Stimulated activated CD4-positive, alpha-beta T cell treated with anti-CD3 and anti-CD28 coated beads, Interleukin-12 subunit alpha, Interleukin-12 subunit beta, amount 100 ng/mL, for 24 hours (primary cell): ENCODE measurements at places on chromosomes 5 and 9.

- peak; percentile 20 for DNase-seq
Measured at GRCh38 chr5:1724822-1725602, 74.6 kb downstream of the MRPL36 start.

GRCh38 chr5:115542086-115542485 lies 2.5 kb downstream of the FEM1C start:
- DNase-seq: no peak

- DNase-seq: no peak
Measured at GRCh38 chr5:104942735-104943134, 1380.1 kb upstream of the NUDT12 start.

GRCh38 chr9:6777213-6777902 lies 19.6 kb downstream of the KDM4C start:
- no peak for DNase-seq

DNA sequence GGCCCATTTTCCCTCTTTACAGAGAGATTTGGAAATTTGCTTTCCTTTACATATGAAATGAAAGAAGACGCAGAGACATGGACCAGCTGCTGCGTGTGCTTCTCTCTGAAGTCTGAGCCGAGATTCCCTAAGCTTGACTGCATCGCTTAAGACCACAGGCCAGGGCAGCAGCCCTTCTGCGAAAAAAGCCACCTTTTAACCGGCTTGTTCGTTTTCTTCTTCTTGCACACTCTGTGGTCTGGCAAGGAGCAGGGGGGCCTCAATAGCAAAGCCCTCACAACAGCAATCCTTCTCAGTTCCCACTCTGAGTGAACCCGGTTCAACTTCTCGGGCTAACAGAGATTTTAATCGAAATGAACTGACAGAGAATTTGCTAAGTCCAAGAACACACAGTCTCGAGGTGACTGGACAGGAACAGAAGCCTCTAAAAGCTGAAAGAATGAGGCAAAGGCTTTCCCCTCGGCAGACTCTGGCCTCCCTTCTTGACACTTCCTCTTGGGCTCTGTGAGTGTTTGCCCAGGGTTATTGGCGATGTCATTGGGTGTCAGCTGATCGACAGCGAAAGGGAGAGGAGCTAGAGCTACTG lies 512.9 kb upstream of the KLF4 start:
- no peak for DNase-seq

DNA sequence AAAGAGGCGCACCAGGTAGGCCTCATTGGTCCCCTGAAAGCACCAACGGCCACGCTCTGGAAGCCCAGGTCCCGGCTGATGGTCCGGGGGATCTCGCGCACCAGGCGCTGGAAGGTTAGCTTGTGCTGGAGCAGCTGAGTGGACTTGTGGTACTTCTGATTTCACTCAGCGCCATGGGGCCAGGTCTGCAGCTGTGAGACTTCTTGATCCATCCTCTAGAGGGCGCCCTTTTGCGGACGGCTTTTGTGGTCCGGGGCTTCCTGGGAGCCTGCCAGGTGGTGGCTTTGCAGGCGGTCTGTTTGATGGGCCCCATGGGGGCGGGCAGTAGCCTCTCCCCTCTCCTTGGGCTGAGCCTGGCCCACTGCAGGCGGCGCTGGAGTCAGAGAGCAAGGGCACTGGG lies 10.4 kb downstream of the TAF11L12 start:
- DNase-seq: no peak

DNA sequence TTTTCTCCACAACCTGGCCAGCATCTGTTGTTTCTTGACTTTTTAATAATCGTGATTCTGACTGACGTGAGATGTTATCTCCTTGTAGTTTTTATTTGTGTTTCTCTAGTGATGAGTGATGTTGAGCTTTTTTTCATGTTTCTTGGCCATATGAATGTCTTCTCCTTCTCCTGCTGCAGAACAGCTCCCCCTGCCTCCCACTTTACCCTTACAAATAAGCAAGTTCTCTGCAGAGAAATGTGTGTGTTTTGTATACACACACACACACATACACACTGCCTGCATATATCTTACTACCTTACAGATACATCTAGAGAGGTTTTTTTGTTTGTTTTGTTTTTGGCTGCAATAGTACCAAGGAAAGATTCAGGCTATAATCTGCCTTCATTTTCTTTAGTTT lies 88.7 kb upstream of the PHF24 start:
- DNase-seq: no peak

- no peak for DNase-seq
Measured at GRCh38 chr9:95025213-95026147, 292.0 kb downstream of the FANCC start.

GRCh38 chr5:179488491-179488890 lies 61.9 kb upstream of the RUFY1 start:
- DNase-seq: no peak

DNA sequence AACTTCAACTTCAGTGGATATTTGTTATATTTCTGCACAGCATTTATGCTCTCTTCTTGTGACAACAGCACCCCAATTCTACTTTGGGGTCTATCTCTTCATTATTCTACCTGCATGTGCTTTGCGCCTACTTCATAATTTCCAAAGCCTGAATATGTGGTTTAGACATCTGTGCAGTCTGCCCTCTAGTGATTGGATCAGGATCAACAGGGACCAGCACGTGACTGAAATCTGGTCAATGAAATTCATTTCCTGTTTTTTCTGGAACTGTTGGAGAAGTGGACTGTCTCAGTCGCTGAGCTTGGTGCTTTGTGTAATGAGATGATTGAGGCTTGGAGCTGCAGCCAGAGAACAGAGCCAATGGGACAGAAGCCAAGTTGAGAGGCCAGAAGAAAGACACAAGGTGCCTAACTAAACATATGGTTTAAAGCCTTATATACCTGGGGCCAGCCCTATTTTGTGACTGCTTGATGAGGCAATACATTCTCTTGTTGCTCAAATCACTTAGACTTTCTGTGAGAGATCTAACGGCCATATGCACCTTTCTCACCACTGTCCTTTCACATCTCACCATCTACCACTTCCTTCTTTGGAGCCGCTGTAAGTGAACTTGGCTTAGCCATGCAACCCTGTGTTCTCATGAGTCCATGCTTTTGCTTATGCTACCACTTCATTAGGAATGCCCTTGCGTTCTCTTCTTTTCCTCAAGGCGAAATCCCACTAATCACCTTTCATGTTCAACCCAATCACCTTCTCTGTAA lies 68.8 kb upstream of the PPP2R2B start:
- no peak for DNase-seq

- no peak for DNase-seq
Measured at GRCh38 chr9:78286125-78286524, 10.8 kb upstream of the PSAT1 start.

GRCh38 chr5:119255571-119256356 lies 100.1 kb upstream of the TNFAIP8 start:
- DNase-seq: no peak

DNA sequence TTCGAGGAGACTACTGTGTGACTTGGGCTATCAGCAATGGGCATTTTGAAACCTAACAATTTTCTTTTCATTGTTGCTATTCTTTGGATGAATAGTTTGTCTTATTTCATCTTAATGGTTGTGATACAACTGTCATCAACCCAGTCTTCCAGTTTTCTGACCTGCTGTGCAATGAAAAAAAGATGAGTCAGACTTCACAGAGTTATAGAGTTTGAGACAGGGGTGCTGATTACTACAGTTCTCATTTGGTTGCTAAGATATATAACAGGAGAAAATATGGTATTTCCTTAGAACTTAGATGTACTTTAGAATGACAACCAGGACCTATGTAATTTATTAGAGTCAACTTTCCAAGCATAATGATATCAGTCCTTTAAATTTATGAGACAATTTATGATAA lies 564.4 kb upstream of the NUDT12 start:
- no peak for DNase-seq

GRCh38 chr5:3531320-3531986 lies 64.2 kb upstream of the IRX1 start:
- no peak for DNase-seq

DNA sequence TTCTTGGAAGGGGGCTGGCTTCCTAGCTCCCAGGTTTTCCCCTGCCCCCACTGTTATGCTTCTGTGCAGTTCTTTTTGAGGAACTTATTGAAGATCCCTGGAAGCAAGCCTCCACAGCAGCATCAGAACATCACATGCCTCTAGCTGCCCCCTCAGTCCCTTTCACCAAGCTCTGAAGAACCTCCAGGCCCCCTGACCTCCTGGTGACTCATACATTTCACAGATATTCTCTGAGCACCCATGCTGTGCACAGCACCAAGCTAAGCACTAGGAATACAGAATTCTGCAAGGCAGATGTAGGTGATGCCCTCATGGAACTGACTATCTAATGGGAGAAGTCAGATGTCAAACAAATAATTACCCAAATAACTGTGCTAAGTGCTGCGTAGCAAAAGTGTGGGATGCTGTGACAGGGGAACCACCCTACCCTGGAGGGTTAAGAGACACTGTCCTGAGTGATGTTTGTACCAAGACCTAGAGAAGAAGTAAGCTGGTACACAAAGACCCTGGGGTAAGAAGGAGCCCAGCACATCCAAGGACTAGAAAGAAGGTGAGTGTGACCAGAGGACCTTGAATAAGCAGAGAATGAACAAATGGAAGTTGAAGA lies 213.7 kb upstream of the NR4A3 start:
- no peak for DNase-seq

- no peak for DNase-seq
Measured at GRCh38 chr9:1231998-1232919, 182.1 kb downstream of the DMRT2 start.

DNA sequence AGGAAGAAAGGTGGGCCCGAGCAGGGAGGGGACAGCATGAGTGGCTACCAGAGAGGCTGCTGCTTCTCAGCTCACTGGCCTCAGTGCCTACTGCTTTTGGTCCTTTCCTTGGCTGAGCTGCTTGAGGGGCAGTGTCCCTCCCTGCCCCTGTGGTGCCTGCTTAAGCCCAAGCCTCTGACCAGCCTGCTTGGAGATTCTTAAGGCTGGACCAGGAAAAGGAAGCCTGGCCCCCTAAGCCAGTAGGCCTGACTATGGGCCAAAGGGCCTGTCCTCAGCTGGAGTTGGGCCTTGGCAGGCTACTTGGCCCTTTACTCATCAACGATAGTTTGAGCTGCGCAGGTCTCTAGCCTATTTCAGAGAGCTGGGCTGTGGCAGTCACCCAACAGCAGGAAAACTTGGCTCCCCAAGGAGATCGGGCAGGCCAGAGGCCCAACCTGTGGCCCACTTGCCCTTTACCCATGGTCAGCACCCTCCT lies 24.9 kb downstream of the TCF7 start:
- no peak for DNase-seq

GRCh38 chr9:132694144-132694543 lies 23.9 kb downstream of the GTF3C4 start:
- no peak for DNase-seq

DNA sequence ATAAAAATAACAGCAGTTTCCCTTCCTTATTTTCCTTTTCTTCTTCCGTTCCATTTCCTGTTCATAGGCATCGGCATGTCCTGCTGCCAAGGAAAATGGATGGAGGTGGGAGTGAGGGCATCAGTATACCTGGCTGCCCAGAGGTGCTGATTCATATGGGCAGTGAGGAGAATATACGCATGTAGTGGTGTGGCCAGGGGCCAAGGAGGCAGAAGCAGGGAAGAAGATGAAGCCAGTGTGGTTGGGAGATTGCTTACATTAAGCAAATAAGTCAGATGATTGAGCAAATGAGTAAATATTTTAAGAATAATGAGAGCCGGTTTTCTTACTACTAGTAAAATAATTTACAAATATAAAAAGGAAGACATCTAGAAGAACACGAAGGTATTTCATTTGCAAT lies 344.9 kb upstream of the PAPPA start:
- DNase-seq: no peak

GRCh38 chr9:98255061-98255577 lies 330 bp downstream of the TBC1D2 start:
- no peak for DNase-seq

DNA sequence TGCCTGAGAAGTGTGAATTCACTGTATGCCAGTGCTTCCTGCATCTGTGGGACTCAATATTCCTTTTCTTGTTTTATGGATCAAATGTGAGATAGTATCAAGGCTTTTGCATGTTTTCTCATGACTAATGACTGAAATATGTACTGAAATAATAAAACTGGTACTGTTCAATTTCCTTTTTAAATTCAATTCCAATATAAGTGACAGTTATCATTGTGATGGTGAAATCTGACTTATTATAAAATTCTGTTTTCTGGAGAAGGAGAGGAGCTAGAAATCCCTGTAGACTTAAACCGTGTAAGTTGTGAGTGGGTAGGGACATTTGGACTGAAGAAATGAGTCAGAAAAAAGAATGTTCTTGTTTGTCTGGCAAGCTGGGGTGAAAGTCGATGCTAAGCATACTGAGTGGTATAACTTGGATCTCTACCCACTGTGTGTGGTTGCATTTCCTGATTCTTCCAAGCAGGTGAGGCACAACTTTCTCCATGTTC lies 245.2 kb downstream of the EFNA5 start:
- no peak for DNase-seq

DNA sequence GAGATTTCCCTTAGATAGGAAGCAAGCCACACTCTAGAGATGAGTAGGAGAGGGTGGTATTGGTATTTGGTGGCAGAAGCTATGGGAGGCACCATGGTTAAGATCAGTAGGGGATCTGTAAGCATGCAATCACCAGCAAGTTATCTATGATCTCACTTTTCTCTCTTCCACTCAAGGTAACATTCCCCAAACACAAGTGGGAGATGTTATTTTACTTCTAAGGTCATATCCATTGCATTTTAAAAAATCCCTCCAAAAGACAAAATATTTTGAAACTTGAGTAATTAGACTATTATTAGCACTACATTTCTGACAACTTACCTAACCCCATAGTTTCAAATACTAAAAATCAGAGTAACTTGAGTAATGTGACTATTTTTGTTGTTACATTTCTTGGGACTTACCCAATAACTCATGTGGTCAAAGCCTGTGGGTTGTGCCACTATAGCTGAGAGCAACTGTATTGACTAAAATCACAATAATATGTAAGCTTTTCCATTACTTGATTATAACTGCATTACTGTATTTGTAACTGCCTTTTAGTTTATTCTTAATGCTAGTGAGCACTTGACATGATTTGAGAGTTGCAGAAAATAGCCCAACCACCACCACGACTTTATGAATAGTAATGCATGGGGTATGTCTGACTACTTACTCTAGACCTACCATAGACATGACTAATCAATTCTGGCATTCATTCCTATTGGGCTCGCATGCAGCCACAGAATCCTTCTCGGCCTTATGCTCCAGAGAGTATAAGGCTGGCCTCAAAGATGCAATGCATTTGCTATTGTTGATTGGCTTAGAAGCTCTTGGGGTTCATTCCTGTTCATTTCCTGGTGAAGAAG lies 264.7 kb downstream of the TRIM32 start:
- no peak for DNase-seq

DNA sequence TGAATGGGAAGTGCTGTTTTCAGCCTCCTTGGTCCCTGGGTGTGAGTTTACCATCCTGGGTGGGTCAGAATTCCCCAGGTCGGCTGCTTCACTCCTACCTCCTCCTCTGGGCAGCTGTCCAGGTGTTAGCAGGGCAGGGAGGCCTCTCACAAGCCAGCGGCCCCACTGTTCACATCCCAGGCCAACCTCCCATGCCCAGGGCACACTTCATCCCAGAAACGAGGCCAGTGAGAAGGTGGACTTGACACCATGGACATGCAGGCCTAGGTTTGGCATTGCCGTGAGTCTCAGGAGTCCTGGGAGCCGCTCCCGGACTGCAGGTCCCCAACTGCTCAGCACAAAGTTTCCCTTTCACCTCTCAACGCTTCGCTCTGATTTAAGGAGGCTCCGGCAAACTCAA lies 229.6 kb upstream of the IRX2 start:
- DNase-seq: no peak

- no peak for DNase-seq
Measured at GRCh38 chr9:26656003-26656870, 236.4 kb downstream of the CAAP1 start.
